NCI-H526 (cell line): ENCODE measurements at places on chromosomes 12 and 14.

DNA sequence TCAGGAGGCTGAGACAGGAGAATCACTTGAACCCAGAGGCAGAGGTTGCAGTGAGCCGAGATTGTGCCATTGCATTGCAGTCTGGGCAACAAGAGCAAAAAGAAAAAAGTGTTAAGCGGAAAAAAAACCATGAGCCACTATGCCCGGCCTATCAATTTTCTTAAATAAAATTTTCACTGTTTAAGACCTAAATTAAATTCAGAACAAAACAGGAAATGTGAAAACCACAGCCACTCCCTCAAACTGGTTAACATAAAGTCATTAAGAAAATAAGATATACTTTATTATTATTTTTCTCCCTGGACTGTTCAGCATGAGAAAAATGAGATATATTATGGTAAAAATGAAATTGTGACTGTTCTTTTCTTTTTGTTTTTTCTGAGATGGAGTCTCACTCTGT, 44.6 kb upstream of the GCH1 start:
- no peak for DNase-seq

- no peak for DNase-seq
Measured at GRCh38 chr12:102043928-102044327, 17.9 kb downstream of the WASHC3 start.

- DNase-seq, result no peak
Measured at GRCh38 chr14:105738638-105739037, 212.3 kb downstream of the TMEM121 start.

- no peak for DNase-seq
Measured at GRCh38 chr12:109595321-109595902, 21.8 kb downstream of the MVK start.

DNA sequence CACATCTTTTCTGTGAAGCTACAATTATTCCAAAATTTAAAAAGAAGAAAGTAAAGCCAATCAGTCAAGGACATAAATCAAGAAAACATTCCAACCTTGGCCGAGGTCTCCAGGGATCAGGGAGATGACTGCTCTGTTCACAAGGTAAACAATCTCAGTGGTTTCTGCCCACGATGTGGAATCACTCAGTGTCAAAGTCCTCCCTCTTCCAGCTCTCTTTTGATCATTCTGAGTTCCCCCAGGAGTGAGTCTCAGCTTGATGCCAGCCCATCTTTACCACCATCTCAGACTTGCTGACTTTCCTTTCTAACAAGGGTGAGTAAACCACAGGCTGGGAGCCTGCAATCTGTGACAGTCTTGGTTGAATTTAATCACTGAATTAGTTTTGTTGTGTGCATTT, 4.8 kb upstream of the SERPINA9 start:
- no peak for DNase-seq

DNA sequence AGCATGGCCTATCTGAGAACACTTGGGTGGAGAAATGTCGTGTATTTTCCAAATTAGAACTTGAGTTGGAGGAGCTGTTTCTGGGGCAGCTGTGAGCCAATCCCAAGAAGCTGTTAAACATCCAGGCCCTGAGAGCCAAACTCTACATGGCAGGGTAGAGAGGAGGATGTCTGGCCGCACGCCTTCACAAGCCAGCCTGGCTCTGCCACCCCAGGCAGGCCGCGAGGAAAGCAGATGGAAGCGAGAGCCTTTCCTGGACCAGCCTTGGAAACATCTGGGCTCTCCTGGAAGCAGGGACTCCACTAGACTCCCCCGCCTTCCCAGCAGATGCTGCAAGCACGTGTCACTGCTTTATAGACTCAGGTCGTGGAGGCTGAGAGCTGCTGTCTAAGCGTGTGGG, 312.8 kb upstream of the FKBP4 start:
- DNase-seq, result no peak

DNA sequence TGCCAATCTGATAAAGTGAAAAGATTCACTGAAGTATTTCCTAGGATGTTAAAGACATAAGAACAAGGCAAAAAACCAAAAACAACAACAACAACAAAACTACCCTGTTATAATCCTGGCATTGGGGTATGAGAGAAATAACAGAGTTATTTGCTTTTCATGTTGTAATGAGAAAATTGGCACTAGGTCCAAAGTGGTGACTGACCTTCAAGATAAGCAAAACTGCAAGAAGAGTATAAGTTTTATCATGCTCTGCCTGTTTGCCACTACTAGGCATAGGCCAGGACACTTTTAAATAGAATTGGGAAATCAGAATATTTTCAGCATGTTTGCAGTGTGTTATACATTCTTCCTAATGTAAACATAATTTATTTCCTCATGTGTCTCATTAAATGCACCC, 140.1 kb upstream of the CPM start:
- no peak for DNase-seq

DNA sequence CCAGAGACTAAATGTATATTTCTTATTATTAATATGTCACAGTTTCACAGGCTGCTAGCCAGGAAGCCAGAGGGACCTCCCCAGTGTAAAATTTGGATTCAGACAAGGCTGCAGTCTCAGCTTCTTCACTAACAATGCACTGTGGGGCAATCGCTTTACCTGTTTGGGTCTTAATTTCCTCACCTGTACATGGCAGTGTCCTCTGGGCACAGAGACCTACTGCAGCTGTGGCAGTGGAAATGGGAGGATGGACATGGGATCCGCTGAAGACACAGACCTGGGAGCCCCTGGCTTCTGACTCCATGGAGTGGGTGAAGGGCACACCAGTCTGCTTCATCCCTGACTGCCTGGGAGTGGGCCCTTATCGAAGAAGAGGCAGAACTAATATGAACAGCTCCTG, 6.9 kb upstream of the SERPINA5 start:
- no peak for DNase-seq

DNA sequence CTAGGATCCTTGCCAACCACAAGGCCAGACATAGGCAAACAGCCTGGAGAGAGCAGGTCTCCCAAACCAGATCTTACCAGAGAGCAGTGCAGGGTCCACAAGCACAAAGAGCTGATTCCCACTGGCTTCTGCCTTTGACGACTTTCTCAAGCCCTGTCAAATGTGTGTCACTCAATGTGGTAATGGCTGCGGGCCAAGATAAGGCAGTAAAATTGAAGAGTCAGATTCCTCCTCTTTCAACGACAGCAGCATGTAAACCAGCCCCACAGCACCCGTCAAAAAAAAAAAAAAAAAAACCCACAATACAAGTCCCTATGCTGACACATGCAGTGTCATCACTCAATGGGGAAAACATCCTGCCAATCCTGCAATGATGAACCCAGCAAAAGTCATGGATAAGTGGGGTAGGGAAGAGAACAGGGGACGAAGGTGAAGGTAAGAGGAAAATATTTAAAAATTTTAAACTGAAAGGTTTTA, at the start of gene STON2:
STON2 (minus strand) TSS at position 123 of the 477 bp plus-strand sequence. CDS start 1,942 bp downstream, outside the sequence.
- DNase-seq, result no peak
